ENCODE measurements at places on chromosomes 5 and 9. TPM values are rescaled to one million over a fixed set of nuclear protein-coding genes. Genes with fewer than 3 reads are reported as not detected.

Gene ECM2
- total RNA-seq: not detected

DNA sequence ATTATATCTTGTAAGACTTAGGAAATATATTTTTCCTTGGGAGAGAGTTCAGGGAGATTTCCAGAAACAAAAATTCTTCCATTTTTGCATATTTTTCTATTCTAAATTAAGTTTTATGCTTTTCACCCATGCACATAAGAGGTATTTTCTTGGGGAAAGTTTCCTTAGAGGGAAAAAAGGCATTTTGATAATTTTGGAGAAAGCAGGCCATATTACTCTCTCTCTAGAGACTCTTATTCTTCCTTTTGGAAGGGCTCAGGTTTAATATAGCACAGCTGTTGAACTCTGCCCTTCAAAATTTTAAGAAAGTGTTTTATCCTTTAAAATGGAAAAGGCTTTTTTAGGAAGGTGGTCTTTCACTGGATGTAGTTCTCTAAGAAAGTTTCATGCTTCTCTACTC, 8.0 kb downstream of the NDUFS4 start:
- no peak for DNase-seq

- DNase-seq: no peak
Observed at GRCh38 chr5:155786108-155786507, 540.9 kb upstream of the SGCD start.

- no peak for DNase-seq
Observed at GRCh38 chr9:99465231-99465907, 243.3 kb downstream of the SEC61B start.

Gene SOX30
- not detected for total RNA-seq

GRCh38 chr9:119357336-119358096, 11.7 kb downstream of the BRINP1 start:
- DNase-seq: no peak

DNA sequence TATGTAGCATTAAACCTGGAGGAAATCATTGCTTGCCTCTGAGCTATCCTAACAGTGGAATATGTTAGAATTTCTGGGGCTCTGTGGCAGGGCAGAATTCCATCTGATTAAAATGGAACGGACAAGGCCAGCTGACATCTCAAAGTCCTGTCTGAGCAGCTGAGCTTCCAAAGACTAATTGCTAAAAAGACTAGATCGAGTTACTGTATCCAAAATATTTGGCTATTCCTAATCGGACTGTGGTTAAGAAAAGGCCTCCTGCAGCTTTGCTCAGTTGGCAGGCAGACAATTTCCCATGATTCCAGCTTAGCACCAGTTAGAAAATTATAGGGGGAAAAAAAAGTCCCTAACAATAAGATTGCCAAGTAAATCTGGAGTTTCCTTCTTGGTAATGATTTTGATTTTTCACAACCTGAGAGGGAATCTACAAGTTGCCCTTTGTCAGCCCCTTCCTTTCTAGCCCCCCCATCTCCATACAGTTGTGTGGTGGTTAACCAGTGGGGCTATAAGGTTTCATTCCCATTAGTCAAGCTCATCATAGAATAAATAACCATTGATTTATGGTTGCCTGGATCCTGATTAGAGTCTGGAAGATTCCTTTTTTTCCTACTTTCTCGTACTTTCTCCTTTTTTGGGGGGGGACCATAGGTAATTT, 26.4 kb downstream of the PTGR1 start:
- DNase-seq: no peak

Gene ZNF484
- total RNA-seq: 16.6 TPM

- DNase-seq: no peak
Observed at GRCh38 chr5:176741561-176742211, 68.7 kb upstream of the UNC5A start.

DNA sequence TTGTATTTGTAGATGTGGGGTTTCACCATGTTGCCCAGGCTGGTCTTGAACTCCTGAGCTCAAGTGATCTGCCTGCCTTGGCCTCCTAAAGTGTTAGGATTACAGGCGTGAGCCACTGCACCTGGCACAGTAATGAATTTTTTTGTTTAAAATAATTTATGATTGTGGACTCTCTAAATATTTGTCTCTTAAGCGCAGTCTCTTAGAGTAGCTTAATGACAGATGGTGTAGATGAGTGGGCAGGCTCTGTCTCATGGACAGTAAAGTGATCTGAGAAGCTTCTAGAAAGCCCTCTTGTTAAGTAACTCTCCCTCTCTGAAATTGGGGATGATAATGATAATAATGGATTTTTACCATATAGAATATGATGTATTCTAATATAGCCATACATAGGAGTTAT, 47.5 kb upstream of the KIAA1958 start:
- DNase-seq: no peak

GRCh38 chr5:136666970-136667620, 301.8 kb upstream of the TRPC7 start:
- DNase-seq: no peak

GRCh38 chr5:74950836-74951515, 84.8 kb upstream of the FAM169A start:
- DNase-seq: no peak

Gene DNAJB5
- total RNA-seq: 0.17 TPM

DNA sequence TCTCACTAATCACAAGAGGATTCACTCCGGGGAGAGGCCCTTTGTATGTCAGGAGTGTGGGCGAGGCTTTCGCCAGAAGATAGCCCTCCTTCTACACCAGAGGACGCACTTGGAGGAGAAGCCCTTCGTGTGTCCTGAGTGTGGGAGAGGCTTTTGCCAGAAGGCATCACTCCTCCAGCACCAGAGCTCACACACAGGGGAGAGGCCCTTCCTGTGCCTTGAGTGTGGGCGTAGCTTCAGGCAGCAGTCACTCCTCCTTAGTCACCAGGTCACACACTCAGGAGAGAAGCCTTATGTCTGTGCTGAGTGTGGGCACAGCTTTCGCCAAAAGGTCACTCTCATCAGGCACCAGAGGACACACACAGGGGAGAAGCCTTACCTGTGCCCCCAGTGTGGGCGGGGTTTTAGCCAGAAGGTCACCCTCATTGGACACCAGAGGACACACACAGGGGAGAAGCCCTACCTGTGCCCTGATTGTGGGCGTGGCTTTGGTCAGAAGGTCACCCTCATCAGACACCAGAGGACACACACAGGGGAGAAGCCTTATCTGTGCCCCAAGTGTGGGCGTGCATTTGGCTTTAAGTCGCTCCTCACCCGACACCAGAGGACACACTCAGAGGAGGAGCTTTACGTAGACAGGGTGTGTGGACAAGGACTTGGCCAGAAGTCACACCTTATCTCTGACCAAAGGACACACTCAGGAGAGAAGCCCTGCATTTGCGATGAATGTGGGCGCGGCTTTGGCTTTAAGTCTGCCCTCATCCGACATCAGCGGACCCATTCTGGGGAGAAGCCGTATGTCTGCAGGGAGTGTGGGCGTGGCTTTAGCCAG, 27.8 kb downstream of the NUTM2F start:
- no peak for DNase-seq

Gene MATR3
- total RNA-seq: 344 TPM

- no peak for DNase-seq
Observed at GRCh38 chr5:39606591-39606990, 181.8 kb upstream of the DAB2 start.

- no peak for DNase-seq
Observed at GRCh38 chr5:90226433-90227099, 183.0 kb downstream of the CETN3 start.

GRCh38 chr5:111227801-111228200, 3.6 kb downstream of the CAMK4 start:
- no peak for DNase-seq

DNA sequence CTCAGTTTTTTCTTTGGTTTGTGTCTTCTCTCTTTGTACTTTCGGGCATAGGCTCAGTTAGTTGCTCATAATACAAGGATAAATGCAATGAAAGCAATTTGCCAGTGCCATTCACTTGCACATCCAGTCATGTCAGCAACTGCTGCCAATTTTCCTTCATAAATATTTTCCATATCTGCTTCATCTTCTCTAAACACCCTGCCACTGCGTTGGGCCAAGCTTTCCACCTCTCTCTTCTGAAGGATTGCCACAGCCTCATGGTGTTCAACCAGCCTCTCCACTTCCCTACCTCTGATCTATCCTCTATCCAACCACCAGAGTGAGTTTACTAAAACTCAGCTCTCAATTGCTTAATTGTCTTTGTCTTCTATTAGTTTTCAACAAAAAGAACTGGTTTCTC, 192.5 kb upstream of the ZNF462 start:
- DNase-seq: no peak

Gene GPR150
- total RNA-seq: not detected

Gene TICAM2
- total RNA-seq: not detected

Gene PCAT7
- total RNA-seq: 2.7 TPM

Gene PCDHB6
- not detected for total RNA-seq

DNA sequence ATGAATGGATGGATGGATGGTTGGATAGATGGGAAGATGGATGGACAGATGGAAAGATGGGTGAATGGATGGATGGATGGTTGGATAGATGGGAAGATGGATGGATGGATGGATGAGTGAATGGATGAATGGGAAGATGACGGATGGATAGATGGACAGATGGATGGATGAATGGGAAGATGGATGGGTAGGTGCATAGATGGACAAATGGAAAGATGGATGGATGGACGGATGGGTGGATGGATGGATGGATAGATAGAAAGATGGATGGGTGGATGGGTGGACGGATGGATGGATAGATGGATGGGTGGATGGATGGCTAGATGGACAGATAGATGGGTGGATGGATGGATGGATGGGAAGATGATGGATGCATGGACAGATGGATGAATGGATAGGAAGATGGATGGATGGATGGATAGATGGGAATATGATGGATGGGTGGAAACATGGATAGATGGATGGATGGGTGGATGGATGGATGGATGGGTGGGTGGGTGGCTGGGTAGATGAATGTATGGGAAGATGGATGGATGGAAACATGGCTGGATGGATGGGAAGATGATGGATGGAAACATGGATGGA, 16.5 kb upstream of the EXOC3 start:
- DNase-seq: no peak

- no peak for DNase-seq
Observed at GRCh38 chr5:1352231-1353219, 7.6 kb upstream of the CLPTM1L start.

Gene SLC46A2
- total RNA-seq: not detected

- DNase-seq: no peak
Observed at GRCh38 chr5:140713562-140714094, 13.4 kb downstream of the ZMAT2 start.

DNA sequence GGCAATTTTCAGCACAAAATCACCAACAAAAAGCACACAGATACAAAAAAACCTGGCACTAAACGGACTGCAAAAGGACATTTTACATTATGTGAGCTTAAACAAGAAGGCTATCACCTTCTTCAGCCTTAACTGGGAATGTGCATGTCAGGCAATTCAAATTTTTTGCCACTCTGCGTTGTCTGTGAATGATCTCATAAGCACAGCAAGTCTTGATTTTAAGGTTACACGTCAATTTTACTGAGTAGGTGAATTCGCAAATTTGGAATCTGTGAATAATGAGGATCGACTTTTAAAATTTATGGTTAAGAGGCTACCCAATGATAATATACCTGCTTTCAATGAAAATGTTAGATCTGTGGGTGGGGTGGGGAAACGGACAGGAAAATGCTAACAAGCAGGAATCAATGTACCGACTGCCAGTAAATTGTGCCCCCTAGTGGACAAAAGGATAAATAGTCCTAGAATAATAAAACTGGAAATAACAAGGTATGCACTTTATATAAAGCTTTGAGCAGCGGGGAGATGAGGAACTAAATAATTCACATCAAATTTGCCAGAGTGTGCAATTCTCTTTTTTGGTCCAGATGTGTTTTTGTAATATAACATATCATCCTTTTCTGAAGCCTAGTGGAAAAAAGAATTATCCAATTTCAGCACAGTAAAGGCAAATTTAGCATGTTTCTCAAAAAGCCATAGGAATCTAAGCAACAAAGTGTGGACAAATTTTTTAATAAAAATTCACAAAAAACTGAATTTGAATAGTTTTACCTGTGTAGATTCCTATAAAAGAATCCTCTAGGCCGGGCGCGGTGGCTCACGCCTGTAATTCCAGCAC, 20.5 kb downstream of the EQTN start:
- DNase-seq: peak; percentile 43
